ENCODE measurements at places on chromosomes 3 and 15. TPM values are rescaled to one million over a fixed set of nuclear protein-coding genes. Genes with fewer than 3 reads are reported as not detected.

EFCC1 gene
- 0.20 TPM for total RNA-seq

ACKR4 gene
- total RNA-seq = 0.25 TPM

CCDC9B gene
- total RNA-seq = 0.80 TPM

EFHB gene
- total RNA-seq = 1.0 TPM

GOLGA6L7 gene
- not detected for total RNA-seq

SAMMSON gene
- total RNA-seq = not detected

GOLGA8Q gene
- total RNA-seq = 2.1 TPM

LTF gene
- 0.16 TPM for total RNA-seq

DNA sequence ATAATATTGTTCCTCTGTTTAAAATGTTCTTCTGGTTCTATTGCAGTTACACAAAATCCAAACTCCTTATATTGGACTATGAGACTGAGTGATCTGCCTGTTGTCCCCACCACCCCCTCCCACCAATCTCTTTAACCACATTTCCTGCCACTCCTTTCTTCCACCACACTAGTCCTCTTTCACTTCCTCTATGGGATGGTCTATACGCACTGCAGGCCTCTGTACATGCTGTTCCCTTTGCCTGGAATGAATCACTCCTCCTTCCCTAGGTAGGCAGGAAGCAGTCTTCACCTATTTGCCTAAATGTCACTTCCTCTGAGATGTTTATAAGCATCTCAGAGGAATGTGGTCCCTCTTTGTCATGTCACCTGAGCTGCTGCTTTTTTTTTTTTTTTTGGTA lies 4.0 kb downstream of the MAP2K1 start:
- no peaks in the 10 kb centered on the region for H3K36me3 ChIP-seq
- H3K4me1 ChIP-seq = peaks cover 47% of the 10 kb centered on the region
- peak overlapping the region; percentile 17 for H3K4me3 ChIP-seq

GRCh38 chr15:100923902-100924301 lies 4.7 kb downstream of the LRRK1 start:
- no peak overlapping the region for H3K4me3 ChIP-seq
- H3K36me3 ChIP-seq = no peaks in the 10 kb centered on the region
- no peaks in the 10 kb centered on the region for H3K27me3 ChIP-seq
- peaks cover 6% of the 10 kb centered on the region for H3K4me1 ChIP-seq
- H3K27ac ChIP-seq = no peak overlapping the region

- H3K4me3 ChIP-seq = no peak overlapping the region
- H3K27me3 ChIP-seq = peaks cover 9% of the 10 kb centered on the region
- peaks cover 1% of the 10 kb centered on the region for H3K4me1 ChIP-seq
- DNase-seq = no peak
These were observed 26.4 kb upstream of the RPS17 start for GRCh38 chr15:82566690-82567089.

DNA sequence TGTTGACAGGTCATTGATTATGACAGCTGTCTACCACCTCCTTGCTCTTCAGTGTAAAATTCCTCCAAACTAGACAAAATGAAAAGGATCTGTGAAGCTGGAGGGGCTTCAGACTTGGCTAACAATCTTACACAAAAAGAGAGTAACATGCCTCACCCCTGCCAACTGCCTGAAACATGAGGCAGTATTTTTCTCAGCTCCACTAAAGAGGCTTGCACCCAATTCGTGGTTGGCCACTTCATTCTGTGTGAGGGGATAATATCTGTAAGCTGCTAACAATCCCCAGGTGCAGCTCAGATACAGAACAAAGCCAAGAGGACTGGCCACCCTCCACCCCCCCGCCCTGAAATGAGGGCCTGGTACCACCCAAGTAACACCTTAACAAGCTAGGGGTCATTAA lies 2.8 kb downstream of the MB21D2 start:
- no peaks in the 10 kb centered on the region for H3K36me3 ChIP-seq
- H3K4me1 ChIP-seq = no peaks in the 10 kb centered on the region

DNA sequence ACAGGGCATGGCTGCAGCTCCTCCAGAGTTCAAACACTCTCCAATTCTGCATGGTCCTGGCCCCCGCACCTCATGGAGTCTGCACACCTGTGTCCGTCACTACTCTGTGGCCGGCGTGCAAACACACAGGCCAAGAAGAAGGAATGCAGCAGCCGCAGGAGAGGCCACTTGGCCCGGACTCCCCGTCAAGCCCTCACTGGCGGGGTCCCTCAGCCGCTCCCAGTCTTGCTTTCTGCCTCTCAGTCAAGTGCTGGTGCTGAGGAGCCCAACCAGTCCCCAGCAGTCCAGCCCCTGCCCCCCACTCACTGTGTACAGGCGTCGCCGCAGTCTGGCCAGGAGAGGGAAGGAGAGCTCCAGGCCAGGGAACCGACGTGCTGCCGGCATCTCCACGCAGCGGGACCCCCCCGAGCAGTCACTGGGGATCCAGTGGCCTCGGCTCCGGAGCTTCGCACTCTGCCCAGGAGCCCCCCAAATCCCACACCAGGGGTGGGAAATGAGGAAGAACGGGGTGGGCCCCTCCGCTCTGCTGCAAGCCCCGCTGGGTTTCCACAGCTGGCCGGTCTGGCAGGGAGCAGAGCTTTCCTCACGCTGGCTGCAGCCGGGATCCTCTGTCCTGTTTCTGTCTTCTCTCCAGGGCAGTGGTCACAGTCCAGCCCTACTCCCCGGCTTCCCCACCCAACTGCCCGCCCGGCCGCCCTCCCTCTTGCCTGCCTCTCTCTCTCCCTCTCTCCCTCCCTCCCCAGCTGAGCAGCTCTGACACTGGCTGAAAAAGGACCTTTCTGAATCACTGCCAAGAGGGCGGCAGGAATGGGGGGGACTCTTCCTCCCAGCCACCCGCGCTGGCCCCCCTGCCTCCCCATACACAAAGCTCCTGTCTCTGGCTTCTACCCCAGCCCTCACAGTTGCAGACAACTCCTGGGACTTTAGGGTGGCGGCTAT lies 16.0 kb downstream of the TNK2 start:
- no peak overlapping the region for H3K4me3 ChIP-seq
- no peak overlapping the region for H3K27ac ChIP-seq
- peaks cover 57% of the 10 kb centered on the region for H3K4me1 ChIP-seq
- H3K36me3 ChIP-seq = peaks cover 13% of the 10 kb centered on the region
- H3K27me3 ChIP-seq = no peaks in the 10 kb centered on the region
- DNase-seq = no peak

DNA sequence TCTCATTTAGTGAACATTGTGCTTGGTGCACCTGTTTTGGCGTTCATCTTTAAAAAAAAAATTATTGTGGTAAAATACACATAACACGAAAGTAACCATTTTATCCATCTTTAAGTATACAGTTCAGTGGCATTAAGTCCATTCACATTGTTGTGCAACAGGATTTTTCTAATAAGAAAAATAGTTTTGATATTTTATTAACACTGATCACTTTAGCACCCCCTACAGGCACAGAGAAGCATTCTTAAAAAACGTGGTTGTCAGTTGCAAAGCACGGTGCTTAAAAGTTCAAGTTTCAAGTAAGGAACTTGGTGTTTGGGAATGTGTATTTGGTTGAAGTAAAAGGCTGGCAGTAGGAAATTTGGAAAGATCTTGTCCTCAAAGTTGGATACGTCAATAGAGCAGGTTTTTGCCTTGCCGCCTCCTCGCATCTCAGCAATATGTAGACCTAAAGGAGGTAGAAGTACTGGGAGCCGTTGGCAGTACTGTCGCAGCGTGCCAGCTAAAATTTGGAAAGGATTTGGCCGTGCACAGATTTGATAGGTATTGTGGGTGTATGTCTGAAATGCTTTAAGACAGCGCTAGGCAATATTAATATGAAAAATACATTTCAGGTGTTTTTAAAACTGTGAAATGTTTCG lies 110.4 kb downstream of the LRRC28 start:
- H3K27ac ChIP-seq = no peak overlapping the region
- H3K4me1 ChIP-seq = no peaks in the 10 kb centered on the region
- DNase-seq = no peak
- peaks cover 8% of the 10 kb centered on the region for H3K36me3 ChIP-seq
- no peaks in the 10 kb centered on the region for H3K27me3 ChIP-seq

DNA sequence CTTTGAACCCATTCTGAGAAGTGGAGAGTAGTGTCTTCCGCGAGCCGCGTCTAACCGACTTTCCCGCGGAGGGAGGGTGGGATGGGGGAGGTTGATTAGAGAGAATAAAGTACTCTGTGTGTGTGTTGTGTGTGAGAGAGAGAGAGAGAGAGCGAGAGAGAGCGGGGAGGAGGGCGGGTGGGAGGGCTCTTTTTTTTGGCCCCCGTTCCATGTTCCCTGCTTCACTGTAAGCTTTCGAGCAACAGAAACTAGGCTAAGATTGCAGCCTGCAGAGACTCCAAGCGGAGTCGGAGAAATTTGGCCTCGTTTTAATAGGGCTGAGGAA lies 1.6 kb upstream of the MEIS2 start:
- no peak for DNase-seq
- H3K27me3 ChIP-seq = peaks cover 81% of the 10 kb centered on the region
- peaks cover 17% of the 10 kb centered on the region for H3K4me1 ChIP-seq
- H3K36me3 ChIP-seq = no peaks in the 10 kb centered on the region

GRCh38 chr3:7292362-7292761 lies 431.4 kb downstream of the GRM7 start:
- no peaks in the 10 kb centered on the region for H3K36me3 ChIP-seq
- no peaks in the 10 kb centered on the region for H3K27me3 ChIP-seq
- H3K27ac ChIP-seq = no peak overlapping the region

DNA sequence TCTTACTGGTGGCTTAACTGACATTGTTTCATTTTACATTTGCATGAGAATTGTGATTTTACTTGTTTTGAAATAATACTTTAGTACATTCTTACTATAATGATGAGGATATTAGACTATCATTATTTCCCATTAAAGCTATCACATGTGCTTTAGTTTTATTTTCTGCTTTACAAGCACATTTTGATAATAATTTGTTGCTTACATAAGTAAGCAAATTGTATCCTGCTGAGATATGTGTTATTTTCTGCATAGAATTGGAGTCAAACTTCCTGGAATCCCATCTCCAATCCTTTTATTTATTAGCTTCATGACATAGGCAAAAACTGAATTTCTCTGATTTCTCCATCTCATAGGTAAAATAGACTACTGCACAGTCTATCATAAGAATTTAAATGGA lies 847.4 kb downstream of the DIPK2A start:
- no peaks in the 10 kb centered on the region for H3K27me3 ChIP-seq
- no peak overlapping the region for H3K4me3 ChIP-seq
- no peak for DNase-seq
- no peak overlapping the region for H3K27ac ChIP-seq
- no peaks in the 10 kb centered on the region for H3K4me1 ChIP-seq
